Stimulated activated CD8-positive, alpha-beta memory T cell treated with anti-CD3 and anti-CD28 coated beads, Interleukin-4, amount 100 ng/mL, for 1 hour (primary cell): ENCODE measurements at places on chromosomes 12 and 14.

GRCh38 chr14:99541677-99542470 is 60.7 kb downstream of the CCNK start:
- DNase-seq = no peak

DNA sequence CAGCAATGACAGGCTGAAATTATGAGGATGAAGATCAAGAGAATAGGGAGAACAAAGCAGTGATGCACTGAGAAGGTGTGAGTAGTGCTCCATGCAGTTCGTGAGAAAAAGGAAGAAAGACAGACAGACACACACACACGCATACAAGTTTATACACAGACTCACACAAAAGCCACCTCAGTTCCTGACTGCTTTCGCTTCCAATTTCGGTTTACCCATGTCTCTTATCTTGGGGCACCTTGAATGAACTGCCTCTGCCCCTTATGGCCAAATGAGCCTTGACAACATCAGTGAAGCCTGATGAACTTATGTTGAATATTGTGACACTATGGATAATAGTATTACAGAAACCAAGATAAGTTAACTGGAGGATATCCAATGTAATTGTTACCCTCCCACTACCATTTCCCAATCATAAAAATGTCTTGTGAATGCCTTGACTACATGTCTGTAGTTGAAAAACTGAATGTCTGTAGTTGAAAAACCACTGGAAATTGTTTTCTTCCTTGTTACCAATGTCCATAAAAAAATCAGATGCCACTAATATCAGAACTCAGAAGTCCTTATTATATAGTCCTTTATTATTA is 380.4 kb upstream of the DDHD1 start:
- DNase-seq = no peak

DNA sequence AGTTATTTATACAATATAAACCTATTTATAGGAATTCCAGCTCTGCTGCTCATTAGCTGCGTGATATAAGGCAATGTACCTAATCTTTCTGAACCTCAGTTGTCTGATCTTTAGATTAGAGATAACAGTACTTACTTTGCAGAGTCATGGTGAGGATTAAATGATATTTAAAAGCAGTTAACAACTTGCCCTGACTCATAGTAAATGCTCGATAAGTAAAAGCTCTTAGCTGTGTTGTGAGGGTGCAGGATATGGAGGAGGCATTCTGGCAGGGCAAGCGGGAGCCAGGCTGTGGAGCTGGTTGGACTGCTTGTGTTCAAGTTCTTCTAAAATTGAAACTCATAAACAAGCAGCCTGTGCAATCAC is 140.0 kb upstream of the PRICKLE1 start:
- no peak for DNase-seq

GRCh38 chr12:42737398-42737797 is 147.9 kb upstream of the PRICKLE1 start:
- no peak for DNase-seq

- DNase-seq = no peak
Observed at GRCh38 chr14:106024983-106025604, 498.7 kb downstream of the TMEM121 start.

DNA sequence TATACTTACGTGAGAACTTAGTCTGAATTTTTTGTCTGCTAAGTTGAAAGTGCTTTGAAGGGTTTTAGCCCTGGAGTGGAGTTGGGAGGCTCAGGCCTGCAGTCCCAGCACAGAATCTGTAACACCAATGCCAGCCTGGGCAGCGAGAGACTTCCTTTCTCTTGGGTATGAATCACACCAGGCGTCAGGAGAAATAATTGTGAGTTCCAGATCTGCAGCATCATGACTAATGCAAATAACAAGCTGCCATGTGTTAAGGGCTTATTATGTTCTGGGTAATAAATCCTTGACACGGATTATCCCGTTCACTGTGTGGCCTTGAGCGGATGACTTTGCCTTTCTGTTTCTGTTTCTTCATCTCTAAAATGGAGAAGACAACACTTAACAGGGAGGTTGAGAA is 70.6 kb downstream of the B4GALNT3 start:
- DNase-seq = no peak

DNA sequence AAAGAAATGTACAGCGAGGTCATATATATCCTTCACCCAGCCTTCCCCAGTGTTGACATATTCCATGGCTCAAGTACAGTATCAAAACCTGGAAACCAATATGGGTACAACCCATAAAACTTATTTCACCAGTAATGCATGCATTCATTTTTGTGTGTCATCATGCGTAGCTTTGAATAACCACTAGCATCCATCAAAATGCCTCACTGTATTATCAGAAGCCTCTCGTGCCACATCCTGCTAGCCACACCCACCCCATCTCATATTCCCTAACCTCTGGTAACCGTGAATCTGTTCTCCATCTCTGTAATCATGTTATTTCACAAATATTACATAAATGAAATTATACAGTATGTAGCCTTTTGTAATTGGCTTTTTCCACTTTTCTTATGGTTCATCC is 314.3 kb downstream of the RAD51B start:
- DNase-seq = no peak

GRCh38 chr14:81157431-81157830 is 63.3 kb downstream of the GTF2A1 start:
- DNase-seq = no peak

DNA sequence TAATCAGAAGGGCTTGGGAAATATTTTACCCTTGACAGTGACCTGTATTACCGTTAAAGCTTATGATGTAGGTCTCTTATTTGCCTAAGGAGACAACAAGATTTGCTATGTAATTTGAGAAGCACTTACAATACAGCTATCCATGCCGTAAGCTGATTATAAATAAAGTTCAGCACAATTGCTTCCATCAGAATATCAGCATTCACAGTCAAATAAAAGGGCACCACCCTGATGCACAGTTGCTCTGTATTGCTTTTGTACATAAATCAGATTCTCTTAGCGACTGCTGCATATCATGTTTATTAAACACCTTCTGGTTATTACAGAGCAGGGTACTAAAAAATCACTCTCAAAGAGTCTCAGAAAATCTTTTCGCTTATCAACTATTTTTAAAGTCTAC is 67.3 kb upstream of the VRK1 start:
- no peak for DNase-seq

DNA sequence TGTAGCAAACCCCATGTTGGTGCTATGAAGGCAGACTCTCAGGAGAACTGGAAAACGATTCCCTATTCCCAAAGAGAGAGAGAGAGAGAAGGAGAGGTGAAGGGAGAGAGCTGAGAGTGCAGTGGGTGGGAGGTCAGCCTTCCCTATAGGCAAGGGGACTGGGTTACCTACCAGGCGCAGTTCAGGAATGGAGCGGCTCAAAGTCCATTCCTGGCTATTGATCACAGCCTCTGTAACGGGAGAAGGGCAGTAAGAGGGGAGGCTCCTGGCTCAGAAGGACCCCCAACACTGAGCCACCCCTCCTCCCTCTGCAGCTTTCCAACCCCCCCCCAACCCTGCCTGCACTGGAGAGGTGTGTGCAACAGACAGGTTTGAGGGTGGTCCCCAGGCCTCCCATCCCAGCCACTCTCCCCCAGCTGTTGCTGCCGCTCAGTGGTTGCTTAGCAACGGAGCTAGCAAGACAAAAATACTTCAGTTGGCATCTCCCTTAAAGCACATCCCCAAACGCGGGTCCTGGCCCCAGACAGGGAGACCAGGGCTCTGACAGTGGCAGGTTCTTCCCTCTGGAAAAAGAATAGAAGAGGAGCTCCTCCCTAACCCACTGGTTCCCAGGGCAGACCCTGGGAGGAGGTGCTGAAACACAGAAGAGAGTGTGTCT is 3.2 kb downstream of the AGAP2 start:
- DNase-seq = no peak

GRCh38 chr12:87136330-87136976 is 880.3 kb upstream of the MGAT4C start:
- no peak for DNase-seq

DNA sequence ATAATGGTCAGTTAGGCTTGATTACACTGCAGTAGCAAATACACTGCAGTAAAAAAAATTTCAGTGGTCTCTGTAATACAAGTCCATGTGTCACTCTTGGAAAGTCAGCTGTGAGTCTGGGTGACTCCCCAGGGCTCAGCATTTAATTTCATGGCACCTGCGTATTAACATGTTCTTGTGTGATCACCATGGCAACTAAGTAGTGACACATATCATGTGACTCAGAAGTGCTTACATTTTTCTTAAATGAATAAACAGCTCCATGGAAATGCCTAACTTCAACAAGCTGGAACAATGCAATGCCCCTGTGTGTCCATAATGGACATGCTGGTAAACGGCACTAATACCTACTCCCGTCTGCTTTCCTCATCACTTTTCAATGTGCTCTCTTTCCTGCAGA is 88.5 kb upstream of the ANO4 start:
- no peak for DNase-seq

DNA sequence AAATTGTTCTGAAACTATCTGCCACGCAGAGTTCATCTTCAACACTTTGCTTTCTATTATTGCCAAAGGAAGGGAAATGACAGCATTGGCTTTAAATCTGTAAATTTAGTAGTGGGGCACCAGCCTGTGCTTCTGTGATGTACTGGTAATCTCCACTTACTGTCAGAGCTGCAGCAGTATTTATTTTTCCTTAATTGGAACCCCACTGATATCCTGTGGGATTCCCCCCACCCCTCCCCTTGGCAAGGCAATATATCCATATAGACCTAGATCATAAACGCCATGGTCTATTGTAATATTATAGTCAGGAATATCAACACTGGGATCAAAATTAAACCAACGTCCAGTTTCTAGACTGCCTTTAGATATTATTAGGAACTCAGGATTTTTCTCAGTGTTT is 96.7 kb downstream of the RMST start:
- DNase-seq = no peak

DNA sequence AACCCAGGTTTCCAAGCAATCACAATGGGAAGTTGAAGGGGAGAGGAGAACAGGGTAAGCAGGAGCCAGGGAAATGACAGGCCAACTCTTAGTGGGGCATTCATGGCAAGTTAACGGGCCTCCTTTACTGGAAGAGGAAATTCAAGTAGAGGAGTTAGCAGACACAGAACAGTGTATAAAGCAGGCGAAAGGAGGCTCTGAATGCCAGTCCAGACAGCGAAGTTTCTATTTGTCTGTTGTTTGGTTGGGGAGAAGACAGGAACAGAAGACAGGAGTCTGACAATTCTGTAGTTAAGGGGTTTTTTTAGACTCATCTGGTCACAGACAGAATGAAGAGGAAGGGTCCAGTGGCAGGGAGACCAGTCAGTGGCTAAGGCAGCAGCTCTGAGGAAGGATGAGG is at the start of gene ACSM4:
TSS of gene ACSM4 (plus strand) at position 301 of the 400 bp plus-strand sequence. CDS start 260 bp downstream, outside the sequence.
- no peak for DNase-seq

GRCh38 chr14:92473261-92473968 is 40.2 kb upstream of the RIN3 start:
- DNase-seq = no peak

DNA sequence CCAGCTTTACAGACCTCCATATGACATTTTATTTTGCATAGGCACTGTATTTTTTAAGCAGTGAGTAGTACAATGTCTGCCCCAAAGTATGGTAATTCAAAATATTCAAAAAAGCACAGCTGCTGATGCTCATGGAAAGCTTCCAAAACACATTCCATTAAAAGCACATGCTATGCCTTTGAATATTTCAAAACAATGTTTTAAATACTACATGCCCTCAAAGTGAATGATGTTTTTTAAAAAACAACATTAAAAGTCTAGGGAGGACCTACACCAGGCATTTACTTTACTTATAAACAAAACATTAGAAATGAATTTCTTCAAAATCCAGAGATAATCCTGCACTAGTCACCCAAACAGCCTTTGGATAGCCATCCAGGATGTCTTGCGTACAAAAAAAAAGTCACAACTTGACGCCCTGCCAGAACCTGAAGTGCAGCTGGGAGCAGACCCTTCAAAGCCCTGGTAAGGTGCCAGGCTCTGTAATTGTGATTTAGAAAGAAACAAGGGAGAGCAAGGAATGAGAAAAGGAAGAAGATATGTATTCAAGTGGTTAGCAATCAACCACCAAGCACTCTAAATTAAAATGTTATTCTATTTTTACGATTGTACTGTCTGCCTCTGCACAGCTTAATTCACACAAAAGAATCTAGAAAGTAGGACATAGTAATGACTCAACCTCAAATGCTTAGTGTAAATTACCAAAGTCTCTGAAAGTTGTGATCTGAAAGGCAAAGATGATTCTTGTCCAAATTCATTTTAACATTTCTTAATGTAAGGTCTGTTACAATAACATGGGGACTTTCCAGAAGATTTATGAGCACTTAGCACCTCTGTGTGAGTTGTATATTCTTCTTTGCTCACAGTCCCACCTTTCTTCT is 31.9 kb downstream of the CEP83 start:
- no peak for DNase-seq

DNA sequence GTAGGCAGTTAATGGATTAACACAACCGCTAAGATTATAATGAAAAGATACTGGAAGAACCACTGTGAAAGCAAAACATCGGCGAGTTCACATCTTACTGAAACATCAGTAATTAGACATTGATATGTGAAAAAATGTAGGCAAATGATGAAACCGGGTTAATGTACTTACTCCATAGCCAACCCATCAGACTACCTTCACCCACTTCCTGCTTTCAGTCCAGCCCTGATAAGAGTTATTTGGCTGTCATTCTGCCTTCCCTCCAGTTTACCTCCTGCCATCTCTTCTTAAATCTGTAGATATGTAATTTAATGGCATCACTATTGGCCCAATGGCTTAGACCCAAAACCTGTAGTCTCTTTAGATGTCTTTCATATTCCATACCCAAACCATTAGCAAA is 46.0 kb upstream of the LGR5 start:
- no peak for DNase-seq

DNA sequence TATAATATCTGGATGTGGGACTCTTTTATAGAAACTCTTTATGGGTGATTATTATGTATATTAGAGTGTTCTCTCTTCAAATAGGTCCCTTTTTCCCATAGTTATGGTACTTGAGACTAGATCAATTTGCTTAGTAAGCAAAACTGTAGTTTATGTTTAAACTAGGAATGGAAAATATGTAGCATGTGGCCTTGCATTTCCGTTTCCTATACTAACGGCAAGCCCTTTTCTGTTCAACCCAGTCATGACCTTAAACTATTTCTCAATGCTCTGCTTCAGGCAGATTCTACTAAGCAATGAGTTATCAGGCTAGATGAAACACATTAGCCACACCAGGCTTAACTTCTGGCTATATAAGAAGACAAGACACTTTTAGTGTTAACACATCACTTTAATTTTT is 84.6 kb downstream of the OTOGL start:
- DNase-seq = no peak

DNA sequence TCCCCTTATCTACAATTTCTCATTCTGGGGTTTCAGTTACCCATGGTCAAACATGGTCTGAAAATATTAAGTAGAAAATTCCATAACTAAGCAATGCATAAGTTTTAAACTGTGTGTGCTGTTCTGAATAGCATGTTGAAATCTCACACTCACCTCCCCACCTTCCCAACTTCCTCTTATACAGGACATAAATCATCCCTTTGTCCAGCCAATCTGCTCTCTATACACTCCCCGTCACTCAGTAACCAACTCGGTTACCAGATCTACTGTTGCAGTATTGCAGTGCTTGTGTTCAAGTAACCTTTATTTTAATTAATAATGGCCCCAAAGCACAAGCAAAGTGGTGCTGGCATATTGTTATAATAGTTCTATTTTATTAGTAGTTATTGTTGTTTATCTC is 420.5 kb downstream of the GXYLT1 start:
- no peak for DNase-seq

- no peak for DNase-seq
Observed at GRCh38 chr14:24366721-24367513, 1.1 kb upstream of the NFATC4 start.
